ENCODE measurements at places on chromosomes 2 and 18. TPM values are rescaled to one million over a fixed set of nuclear protein-coding genes. Genes with fewer than 3 reads are reported as not detected.
A peak's percentile ranks its signal among the peaks of the same experiment; 100 is the strongest.

DNA sequence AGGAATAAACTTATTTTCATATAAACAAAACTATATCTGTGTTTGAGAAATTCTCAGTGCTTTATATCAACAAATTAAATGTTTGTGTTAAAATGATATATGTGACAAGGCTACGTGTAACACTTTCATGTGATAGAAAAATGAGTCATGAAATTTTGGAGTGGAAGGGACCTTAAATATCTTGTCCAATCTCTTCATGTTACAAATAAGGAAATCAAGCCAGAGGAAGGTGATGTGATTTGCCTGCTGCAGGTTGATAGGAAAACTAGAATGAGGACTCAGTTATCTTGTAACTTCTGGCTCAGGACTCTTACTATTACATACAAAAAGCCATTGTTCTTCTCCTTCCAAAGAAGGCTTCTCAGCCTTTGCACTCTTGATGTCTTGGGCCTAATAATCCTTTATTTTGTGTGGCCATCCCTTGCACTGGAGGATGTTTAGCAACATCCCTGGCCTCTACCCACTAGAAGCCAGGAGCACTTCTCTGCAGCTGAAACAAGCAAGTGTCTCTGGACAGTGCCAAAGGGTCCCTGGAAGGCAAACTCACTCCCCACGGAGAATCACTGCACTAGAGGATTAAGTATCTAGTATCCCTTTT, 43.0 kb upstream of the NARS1 start:
- H3K27ac ChIP-seq: peak overlapping the region; percentile 11
- H3K4me1 ChIP-seq: peaks cover 32% of the 10 kb centered on the region
- no peak overlapping the region for H3K4me3 ChIP-seq

Gene FHOD3
- total RNA-seq: 0.58 TPM

DNA sequence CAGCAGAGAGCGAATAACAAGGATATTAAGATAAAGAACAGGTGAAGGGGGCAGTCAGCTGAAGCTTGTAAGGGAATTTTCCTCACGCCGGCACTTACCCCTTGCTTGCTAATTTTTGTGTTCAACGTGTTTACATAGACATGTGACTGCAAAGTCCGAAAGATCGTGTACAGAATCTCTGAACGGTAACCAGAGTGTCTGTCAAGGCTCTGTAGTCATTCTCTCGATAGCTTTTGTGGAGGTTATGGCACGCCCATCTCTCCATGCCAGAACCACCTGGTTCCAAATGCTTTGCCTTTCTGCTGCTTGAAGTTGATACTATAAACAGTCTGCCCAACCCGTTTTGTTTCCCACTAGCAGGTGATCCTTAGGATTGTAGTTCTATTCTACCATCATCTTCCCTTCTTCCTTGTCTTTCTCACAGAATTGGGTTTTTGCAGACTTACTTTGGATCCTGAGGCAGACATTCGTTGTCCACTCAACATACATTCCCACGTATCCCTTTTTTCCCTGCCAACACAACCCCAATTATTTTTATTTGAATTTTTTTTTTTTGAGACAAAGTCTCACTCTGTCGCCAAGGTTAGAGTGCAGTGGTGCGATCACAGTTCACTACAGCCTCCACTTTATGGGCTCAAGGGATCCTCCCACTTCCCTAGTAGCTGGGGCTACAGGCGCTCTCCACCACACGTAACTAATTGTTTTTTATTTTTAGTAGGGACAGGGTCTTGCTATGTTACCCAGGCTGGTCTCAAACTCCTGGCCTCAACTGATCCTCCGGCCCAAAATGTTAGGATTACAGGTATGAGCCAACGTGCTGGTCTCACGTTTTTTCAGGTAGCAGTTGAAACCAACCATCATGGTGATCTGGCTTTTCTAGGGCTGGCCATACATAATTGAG, 1.3 kb upstream of the USP34 start:
- peaks cover 3% of the 10 kb centered on the region for H3K36me3 ChIP-seq
- no peaks in the 10 kb centered on the region for H3K27me3 ChIP-seq
- peaks cover 12% of the 10 kb centered on the region for H3K4me1 ChIP-seq
- peak overlapping the region; percentile 68 for H3K4me3 ChIP-seq
- H3K27ac ChIP-seq: peak overlapping the region; percentile 96
- no peak for DNase-seq

DNA sequence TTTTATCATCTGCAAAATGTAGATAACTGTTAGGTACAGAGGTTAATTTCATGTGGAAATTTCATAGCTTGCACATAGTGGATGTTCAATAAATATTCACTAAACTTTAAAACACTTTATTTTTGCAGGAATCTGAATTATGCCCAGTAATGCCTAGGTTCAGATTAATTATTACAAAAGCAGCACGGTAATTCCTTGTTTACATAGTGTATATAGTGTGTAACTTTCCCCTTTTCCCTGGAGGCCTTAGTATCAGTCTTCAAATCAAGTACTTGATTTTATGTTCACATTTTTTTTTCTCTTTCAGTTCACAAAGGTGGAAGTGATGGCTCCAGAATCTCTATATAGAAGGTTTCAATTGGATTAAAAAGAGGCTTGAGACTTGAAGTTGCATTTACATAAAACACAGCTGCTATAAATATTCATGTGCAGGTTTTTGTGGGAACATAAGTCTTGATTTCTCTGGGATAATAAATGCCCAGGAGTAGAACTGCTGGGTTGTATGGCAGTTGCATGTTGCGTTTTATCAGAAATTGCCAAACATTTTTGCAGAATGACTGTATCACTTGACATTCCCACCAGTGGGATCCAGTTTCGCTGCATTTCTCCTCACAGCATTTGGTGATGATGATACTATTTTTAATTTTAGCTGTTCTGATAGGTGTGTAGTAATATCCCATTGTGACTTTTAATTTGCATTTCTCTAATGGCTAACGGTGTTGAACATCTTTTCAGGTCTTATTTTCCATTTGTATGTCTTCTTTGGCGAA, 27.6 kb upstream of the LGALSL start:
- H3K36me3 ChIP-seq: no peaks in the 10 kb centered on the region
- H3K4me1 ChIP-seq: no peaks in the 10 kb centered on the region
- H3K27ac ChIP-seq: no peak overlapping the region
- H3K4me3 ChIP-seq: no peak overlapping the region
- H3K27me3 ChIP-seq: peaks cover 27% of the 10 kb centered on the region

DNA sequence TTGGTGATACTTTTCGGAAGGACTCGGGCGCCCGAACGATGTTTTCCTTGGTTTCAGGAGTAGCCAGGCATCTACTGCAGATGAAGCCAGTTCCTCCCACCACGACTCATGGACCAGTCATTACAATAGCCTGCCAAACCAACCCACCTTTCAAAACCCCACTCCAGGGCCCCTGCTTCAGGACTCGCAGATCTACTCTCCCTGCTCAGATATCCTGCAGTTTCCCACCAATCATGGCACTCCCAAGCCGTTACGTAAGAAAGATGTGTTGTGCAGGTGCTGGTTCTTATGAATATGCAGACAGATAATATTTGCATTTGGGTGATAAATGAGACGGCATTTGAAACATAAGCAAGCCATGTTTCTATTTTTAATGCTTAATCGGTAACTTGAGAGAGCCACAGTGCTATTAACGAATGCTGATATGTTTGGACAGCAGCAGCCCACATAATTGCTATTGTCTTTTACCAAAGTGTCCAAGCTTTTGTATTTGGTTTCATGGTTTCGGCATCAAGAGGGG, 3.5 kb upstream of the CYS1 start:
- no peak overlapping the region for H3K4me3 ChIP-seq
- H3K27me3 ChIP-seq: peaks cover 51% of the 10 kb centered on the region

DNA sequence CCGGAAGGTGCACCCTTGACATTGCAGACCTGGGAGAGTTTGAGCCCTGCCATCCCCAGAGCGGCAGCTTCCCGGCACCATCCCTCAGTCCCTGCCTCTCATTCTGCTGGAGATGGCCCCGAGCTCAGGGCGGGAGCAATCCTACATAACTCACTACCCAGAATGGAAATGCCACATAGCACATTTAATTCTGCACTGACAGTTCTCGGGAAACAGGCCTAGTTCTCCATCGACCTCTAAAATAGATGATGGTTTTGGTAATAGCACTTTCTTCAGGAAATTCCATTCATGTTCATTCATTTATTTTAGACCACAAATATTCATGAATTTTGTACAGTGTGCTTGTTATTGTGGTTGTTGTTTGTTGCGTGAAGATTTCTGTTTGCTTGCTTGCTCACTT, 92.9 kb upstream of the SLC14A2 start:
- H3K4me1 ChIP-seq: no peaks in the 10 kb centered on the region
- H3K27ac ChIP-seq: no peak overlapping the region
- no peaks in the 10 kb centered on the region for H3K27me3 ChIP-seq
- no peak overlapping the region for H3K4me3 ChIP-seq
- H3K36me3 ChIP-seq: no peaks in the 10 kb centered on the region

- H3K4me1 ChIP-seq: no peaks in the 10 kb centered on the region
- no peaks in the 10 kb centered on the region for H3K36me3 ChIP-seq
- H3K27me3 ChIP-seq: no peaks in the 10 kb centered on the region
- H3K4me3 ChIP-seq: no peak overlapping the region
- DNase-seq: no peak
Measured at GRCh38 chr2:109508556-109508955, 105.2 kb downstream of the SEPTIN10 start.

GRCh38 chr2:237633061-237633561, 5.7 kb downstream of the LRRFIP1 start:
- no peaks in the 10 kb centered on the region for H3K27me3 ChIP-seq
- H3K36me3 ChIP-seq: no peaks in the 10 kb centered on the region
- no peak overlapping the region for H3K27ac ChIP-seq

Gene GNLY
- not detected for total RNA-seq

Gene SNED1
- 22.1 TPM for total RNA-seq

- H3K4me1 ChIP-seq: peaks cover 39% of the 10 kb centered on the region
- peaks cover 15% of the 10 kb centered on the region for H3K27me3 ChIP-seq
- no peaks in the 10 kb centered on the region for H3K36me3 ChIP-seq
Measured at GRCh38 chr2:219252900-219253752, at the start of gene TUBA4B. TSS of gene TUBA4B (plus strand) at chr2:219253243. CDS start at chr2:219253408, 165 bp downstream.

DNA sequence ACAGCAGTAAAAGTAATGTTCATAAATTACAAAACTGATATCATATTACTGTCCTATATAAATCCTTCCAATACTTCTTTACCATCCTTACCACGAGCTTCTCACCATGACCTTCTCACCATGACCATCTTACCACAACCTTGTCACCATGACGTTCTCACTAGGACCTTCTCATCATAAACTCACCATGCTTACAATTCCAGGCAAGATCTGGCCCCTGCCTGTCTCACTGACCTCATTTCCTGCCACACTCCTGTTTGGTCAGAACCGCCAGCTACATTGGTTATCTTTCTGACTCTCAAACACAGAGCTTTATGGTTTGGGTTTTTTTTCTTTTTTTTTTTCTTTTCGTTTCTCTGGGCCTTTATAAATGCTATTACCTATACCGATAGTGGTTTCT, 827.6 kb downstream of the RNF144A start:
- H3K4me1 ChIP-seq: no peaks in the 10 kb centered on the region
- no peak overlapping the region for H3K4me3 ChIP-seq
- DNase-seq: no peak
- H3K27me3 ChIP-seq: no peaks in the 10 kb centered on the region
- H3K27ac ChIP-seq: no peak overlapping the region

- H3K36me3 ChIP-seq: no peaks in the 10 kb centered on the region
- no peaks in the 10 kb centered on the region for H3K27me3 ChIP-seq
- H3K4me1 ChIP-seq: no peaks in the 10 kb centered on the region
- no peak for DNase-seq
- no peak overlapping the region for H3K4me3 ChIP-seq
Measured at GRCh38 chr2:199136681-199137080, 321.1 kb downstream of the SATB2 start.

- H3K27me3 ChIP-seq: no peaks in the 10 kb centered on the region
- H3K27ac ChIP-seq: no peak overlapping the region
- peak; percentile 95 for DNase-seq
- no peaks in the 10 kb centered on the region for H3K36me3 ChIP-seq
- H3K4me3 ChIP-seq: no peak overlapping the region
Measured at GRCh38 chr2:197972061-197972460, 167.7 kb downstream of the PLCL1 start.

GRCh38 chr2:107027205-107027604, 141.2 kb upstream of the ST6GAL2 start:
- no peaks in the 10 kb centered on the region for H3K36me3 ChIP-seq
- no peak overlapping the region for H3K4me3 ChIP-seq
- H3K27ac ChIP-seq: no peak overlapping the region
- H3K4me1 ChIP-seq: no peaks in the 10 kb centered on the region
- H3K27me3 ChIP-seq: no peaks in the 10 kb centered on the region

DNA sequence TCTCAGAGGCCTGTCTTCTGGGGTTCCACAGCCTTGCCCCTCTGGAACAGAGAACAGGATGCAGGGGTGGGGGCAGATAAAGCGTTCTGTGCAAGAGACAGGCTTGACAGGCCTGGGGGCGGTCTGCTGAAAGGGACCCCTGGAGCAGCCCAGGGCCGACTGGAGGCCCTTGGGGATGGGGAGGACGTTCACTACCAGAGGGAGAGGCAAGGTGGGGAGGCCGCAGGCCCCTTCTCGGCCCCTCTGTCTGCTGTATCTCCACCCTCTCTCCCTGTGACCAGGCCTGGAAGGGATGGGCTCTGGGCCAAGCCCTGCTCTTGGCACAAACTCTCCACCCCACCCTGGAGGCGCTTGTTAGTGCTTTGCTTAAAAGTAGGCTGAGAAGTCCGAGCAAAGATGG, 27.3 kb upstream of the INHBB start:
- H3K4me3 ChIP-seq: no peak overlapping the region
- H3K27ac ChIP-seq: no peak overlapping the region

DNA sequence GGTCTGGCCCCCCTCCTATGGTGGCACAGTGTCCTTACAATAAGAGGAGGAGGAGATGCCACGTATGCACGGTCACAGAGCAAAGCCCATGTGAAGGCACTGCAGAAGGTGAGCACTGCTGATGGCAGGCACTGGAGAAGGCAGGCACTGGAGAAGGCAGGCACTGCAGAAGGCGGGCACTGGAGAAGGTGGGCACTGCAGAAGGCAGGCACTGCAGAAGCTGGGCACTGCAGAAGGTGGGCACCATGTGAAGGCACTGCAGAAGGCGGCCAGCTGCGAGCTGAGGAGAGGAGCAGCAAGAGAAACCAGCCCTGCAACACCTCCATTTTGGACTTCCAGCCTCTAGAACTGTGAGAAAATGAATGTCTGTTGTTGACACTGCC, 46.3 kb downstream of the MEX3C start:
- H3K27ac ChIP-seq: no peak overlapping the region
- H3K36me3 ChIP-seq: no peaks in the 10 kb centered on the region
- no peak for DNase-seq
- H3K4me1 ChIP-seq: no peaks in the 10 kb centered on the region

GRCh38 chr2:181779288-181780021, 99.1 kb upstream of the NEUROD1 start:
- DNase-seq: peak; percentile 91
- H3K27ac ChIP-seq: peak overlapping the region; percentile 40
- H3K36me3 ChIP-seq: no peaks in the 10 kb centered on the region
- no peaks in the 10 kb centered on the region for H3K27me3 ChIP-seq
- H3K4me3 ChIP-seq: no peak overlapping the region

DNA sequence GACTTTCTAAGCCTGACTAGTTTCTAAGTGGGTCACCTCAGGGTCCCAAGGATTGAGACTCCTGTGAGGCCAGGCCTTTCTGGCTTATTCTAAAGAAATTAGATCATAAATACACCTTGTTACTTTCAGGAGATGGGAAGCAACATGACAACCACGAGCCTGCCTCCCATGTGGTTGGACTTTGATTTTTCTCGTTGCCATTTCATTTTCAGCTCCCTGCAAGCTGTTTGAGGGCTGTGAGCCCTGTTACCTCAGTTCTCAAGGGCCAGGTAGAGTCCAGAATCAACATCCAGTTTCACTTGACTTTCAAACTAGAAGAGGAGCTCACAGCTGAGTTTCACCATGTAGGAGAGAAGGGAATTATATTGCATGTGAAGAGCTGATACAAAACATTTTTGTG, 159.8 kb upstream of the BCL2L11 start:
- no peaks in the 10 kb centered on the region for H3K4me1 ChIP-seq
- no peak for DNase-seq
- no peaks in the 10 kb centered on the region for H3K36me3 ChIP-seq
- peaks cover 21% of the 10 kb centered on the region for H3K27me3 ChIP-seq
- no peak overlapping the region for H3K27ac ChIP-seq
